Caco-2 (cell line): ENCODE measurements at places on chromosomes 12 and 14. TPM values are rescaled to one million over a fixed set of nuclear protein-coding genes. Genes with fewer than 3 reads are reported as not detected.

- no peak for DNase-seq
These were observed 86.7 kb upstream of the ESRRB start for GRCh38 chr14:76289276-76289675.

NUAK1 gene
- total RNA-seq, result 3.7 and 4.2 TPM in 2 replicates

- DNase-seq, result no peak
These were observed 3.2 kb downstream of the TMEM19 start for GRCh38 chr12:71688961-71689570.

DNA sequence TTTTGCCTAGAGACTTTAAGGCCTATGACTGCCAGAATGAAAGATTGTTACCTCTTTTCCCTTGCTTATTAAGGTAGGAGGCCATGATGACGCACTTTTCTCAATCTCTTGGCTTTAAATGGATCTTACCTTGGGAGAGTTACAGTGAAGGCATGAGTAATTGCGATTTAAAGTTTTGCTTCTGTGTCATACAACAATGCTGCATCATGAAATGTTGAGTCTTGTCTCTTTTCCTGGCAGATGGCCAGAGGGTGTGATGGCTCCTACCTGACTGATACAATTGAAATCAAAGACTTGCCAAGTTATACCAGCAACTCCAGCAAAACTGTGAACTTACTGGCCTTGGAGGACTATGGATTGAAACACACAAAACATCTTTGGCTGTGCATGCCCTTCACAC, 17.2 kb upstream of the LRRK2 start:
- no peak for DNase-seq

TCTN2 gene
- 7.3 TPM in 2 replicates for total RNA-seq

DNA sequence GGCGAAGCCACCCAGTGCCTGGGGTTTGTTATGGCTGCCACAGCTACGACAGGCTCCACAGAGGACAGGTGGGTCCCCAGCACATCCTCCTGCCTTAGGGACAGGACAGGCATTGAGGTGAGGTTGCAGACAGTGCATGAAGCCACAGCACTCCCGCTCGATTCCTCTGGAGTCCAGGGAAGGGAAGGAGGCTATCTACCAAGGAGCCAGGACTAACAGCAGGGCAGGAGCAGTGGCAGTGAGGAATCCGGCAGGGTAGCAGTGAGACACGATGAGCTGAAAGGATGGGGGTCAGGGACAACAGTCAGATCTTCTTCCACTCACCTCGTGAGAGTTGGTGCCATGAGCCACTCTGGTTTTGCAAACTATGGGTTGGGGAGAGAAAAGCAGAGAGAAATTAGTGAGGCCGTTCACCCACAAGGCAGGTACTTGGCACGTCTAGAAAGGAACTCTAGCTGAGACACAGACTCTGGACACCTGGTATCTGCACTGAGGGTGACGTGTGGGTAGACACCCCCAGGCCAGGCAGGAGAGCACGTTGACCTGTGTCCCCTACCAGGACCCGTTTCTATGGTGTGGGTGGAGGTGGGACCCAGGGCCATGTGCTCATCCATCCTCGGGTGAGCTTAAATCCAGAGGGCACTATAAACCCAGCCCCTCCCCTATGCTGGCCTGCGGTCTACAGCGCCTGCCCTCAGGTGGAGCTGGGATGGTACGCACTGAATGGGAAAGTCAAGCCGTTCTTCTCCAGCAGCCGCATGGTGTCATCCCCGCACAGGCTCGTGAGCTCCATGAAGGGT, 39.3 kb downstream of the CHGA start:
- no peak for DNase-seq

DNA sequence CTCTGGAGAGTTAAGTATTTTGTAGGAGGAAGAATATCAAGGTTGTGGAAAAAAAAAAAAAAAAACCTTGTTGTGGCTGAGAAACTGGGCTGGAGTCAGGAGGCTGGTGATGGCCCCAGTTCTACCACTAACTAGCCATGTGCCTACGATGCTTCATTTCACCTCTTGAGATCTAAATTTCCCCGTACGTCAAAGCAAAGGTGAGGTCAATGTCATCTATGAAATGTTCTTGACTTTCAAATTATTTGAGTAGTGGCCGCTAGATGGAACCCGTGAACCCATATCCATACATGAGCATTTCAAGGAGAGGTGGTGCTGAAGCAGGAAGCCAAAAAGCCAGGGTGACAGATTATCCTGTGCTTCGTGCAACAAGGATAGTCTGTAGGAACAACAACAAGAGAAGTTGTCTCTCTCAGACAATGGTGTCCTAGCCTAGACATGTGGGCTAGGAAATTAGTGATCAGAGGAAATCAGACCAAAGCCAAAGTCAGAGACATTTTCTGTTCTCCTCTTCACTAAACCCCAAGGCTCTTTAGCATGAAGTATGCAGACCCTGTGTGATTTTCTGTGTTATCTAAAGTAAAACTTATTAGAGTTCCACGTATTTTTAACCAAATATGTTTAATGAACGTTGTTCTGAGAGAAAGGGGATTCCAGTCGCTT, 95.5 kb upstream of the ETV6 start:
- DNase-seq, result peak; percentile 65

LTB4R2 gene
- total RNA-seq, result 10.3 and 12.3 TPM in 2 replicates

DNA sequence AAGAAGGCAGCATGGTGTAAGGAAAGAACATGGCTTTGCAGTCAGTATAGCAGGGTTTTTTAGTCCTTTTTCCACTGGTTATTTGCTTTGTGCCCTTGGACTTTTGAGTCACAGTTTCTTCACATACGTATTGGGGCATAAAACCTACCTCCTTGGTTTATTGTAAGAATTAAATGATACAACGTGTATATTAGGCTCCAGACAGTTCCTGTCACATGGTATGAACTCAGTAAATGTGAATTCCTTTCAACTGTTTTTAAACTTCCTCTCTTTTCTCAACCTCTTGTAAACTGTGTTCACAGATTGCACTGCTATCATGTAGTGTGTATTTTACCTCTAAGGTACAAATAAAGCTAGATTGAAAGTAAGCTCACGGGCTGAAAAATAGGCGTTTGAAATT, 29.5 kb downstream of the MSRB3 start:
- DNase-seq, result no peak

GRCh38 chr14:66233591-66233990, 252.6 kb upstream of the CCDC196 start:
- DNase-seq, result peak; percentile 1

AICDA gene
- total RNA-seq, result not detected in 2 replicates

GRCh38 chr12:120688527-120689071, 1.6 kb downstream of the MLEC start:
- no peak for DNase-seq

DNA sequence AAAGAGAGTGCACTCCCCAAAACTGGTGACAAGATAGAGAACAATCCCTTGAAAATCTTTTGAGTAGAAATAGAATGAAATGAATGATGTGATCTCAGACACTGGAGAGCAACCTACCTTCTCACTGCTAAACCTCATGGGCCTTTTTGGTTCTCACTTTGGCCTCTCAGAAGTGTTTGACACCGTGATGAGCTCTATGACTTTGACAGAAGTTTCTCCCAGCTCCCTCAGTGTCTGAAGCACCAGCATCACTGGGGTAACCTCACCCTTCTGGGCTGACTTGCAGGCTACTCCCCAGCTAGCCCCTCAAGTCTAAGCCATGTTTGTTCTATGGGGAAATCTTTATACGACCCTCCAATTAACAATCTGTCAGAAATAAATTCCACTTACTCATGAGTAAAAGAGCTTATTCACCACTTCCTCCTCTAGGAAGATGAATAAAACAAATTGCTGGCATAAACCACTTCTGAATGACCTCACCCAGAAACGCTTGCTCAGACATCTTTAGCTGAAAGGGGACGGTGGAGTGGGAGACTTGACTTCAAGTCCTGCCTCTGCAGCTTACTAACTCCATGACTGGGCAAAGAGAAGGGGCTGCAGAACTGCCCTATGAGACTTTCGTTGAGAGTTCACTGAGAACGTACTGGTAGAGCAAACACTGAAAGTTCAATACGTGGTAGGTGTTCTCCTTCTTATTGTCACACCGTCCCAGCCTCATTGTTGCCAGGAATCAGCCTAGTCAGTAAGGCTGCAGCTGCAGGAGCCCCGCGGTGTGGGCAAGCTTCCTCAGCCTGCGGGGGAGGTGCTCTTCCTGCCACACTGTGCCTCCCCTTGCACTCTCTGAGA, 46.5 kb downstream of the ST8SIA1 start:
- no peak for DNase-seq

MMP19 gene
- 1.9 and 2.2 TPM in 2 replicates for total RNA-seq

- DNase-seq, result no peak
These were observed 67.9 kb downstream of the FAR2 start for GRCh38 chr12:29216797-29217575.

DNA sequence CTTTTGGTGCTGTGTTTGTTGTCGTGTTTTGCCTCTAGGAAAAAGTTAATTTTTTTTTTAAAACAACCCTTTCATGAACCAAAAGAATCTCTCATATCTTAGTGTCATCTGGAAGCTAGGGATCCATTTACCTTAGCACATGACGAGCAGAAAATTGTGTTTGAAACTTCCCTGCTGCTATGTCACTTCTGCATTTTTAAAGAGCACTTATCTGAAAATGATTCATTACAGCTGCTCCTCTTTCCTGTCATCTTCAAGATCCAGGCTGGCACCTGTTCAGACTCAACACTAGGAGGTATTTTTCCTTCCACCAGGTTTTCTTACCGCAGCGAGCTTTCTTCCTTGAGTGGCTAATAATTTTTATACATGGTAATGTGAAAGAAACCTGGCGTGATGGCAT, 67.0 kb downstream of the EML1 start:
- no peak for DNase-seq

DNA sequence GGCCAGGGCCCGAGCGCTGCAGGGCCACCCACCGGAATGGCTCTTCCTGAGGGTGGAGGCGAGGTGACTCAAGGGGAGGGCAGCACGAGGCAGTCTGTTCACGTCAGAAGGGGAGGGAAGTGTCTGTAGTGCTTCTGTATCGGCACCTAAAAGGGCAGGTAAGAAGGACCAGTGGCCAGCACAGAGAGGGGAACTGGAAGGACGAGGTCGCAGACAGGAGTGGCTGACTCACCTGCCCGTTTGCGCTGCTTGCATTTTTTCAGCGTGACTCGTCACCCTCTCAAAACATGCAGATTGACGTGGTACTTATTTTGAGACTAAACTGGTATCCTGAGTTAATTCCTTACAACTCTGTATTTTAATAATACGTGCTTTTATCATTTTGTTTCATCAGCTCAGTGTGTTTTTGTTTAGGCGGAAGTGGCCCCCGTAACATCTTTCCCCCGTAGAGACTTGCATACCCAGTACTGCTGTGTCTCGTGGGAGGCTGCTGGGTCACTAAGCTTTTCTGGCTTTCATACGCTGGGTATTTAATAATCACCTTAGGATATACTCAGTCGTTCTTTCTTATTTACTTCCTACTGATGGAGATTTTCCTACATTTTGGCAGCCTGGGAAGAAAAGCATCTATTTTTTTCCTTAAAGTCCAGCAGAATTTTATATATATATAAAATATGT, 26.4 kb downstream of the SFSWAP start:
- peak; percentile 86 for DNase-seq

- peak; percentile 20 for DNase-seq
These were observed 145.4 kb upstream of the FKBP4 start for GRCh38 chr12:2649201-2650030.

GRCh38 chr14:68166731-68167382, 347.3 kb downstream of the RAD51B start:
- no peak for DNase-seq

DNA sequence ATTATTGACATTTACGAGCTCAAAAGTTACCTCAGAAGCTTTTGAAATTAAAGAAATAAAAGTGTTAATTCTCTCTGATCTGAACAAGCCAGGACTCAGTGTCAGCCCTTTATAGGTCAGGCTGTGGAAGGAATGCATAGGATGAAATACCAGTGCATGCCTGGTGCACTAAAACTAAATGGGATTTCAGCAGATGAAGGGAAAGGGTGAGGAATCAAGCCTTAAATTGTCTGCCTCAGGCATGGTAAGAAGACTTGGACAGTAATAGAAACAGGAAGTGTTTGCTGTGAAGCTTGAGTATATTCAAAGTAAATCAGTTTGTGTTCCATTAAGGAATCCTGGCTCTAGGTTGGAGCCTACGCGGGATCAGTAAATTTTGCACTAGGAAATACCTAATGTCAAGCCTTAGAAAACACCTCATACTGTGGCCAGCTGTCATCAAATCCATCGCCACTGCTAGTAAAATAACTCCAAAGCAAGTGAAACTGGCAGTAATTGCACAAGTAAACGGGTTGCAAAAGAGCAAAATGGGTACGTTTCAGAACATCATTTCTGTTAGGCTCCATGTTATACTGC, 76.3 kb downstream of the PDE3A start:
- DNase-seq, result no peak

- DNase-seq, result no peak
These were observed 7.3 kb downstream of the CIPC start for GRCh38 chr14:77105145-77105939.

- DNase-seq, result no peak
These were observed 366.0 kb downstream of the ZFP36L1 start for GRCh38 chr14:68426661-68427549.

GRCh38 chr14:23481979-23482822, 12.7 kb downstream of the NGDN start:
- DNase-seq, result no peak

- no peak for DNase-seq
These were observed 17.4 kb upstream of the MAP1LC3B2 start for GRCh38 chr12:116541547-116542344.

- peak; percentile 54 for DNase-seq
These were observed 59.2 kb upstream of the TSPAN8 start for GRCh38 chr12:71216725-71217579.

TPPP2 gene
- total RNA-seq, result not detected in 2 replicates

PRB2 gene
- not detected in 2 replicates for total RNA-seq

GRCh38 chr12:54725233-54725843, 77.2 kb upstream of the DCD start:
- DNase-seq, result no peak

- DNase-seq, result peak; percentile 19
These were observed 1.0 kb downstream of the ATXN7L3B start for GRCh38 chr12:74538491-74539258.

GRCh38 chr12:116490471-116490870, 68.7 kb upstream of the MAP1LC3B2 start:
- no peak for DNase-seq

HHIPL1 gene
- total RNA-seq, result 2.1 and 2.9 TPM in 2 replicates

TAS2R8 gene
- total RNA-seq, result not detected in 2 replicates
